Activated CD4-positive, alpha-beta T cell treated with anti-CD3 and anti-CD28 coated beads, Interleukin-10, Interleukin-2, amounts not matched to agents 100 ng/mL and 50 ng/mL, durations not matched to agents 16 hours and 8 hours (primary cell): ENCODE measurements at places on chromosomes 5 and 9.

DNA sequence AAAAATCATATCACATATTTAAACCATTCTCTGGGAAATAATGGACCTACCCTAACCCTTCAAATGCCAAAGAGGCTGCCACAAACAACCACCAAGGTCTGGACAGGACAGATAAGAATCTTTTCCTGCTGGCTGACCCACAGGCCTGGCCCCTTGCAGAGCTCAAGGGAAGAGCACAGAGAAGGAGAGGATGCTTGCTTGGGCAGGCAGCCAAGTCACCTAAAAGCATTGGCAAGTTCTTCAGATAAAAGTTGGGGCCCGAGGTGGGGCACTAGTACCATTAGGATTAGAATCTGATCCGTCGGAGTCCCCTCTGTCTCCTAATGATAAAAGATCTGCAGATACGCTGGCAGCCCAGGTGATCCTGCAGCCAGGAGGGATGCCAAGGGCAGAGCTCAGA lies 176.6 kb downstream of the GABBR2 start:
- no peak for DNase-seq

DNA sequence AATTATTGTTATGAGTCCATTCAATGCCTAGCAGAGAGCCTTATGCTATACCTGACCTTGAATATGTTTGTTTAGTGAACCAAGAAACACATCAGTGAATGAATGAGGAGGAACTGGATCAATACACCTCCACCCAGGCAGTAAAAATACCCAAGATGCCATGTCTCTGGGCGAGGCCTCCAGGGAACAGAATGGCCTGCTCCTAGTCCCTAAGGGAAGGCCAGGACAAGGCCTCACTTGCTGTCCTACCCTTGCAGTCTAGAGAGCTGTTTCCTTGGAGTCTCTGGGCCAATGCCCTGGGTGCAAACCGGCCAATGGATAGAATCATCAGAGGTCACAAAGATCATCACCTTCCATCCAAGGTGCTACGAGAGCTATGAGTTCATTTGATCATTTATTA lies 26.1 kb downstream of the TNIP1 start:
- DNase-seq: no peak

DNA sequence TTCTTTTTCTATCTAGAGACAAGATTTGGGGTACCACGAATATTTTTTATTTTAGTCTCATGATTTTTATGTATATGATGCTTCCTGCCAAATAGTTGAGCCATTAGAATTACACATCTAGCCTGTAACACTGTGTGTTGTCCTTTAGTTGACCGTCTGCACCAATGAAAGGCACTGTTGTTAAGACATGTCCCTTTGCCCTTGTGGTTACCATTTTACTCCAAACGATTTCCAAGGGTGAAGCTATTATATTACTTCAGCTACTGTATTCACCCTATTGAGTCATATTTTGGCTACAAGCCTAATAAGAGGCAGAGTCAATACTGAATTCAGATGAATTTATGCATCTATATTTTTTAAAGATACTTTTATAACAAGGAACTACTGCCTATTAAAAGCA lies 207.6 kb downstream of the CETN3 start:
- no peak for DNase-seq

- DNase-seq: no peak
These were observed 50.9 kb upstream of the SUSD3 start for GRCh38 chr9:93007529-93008058.

DNA sequence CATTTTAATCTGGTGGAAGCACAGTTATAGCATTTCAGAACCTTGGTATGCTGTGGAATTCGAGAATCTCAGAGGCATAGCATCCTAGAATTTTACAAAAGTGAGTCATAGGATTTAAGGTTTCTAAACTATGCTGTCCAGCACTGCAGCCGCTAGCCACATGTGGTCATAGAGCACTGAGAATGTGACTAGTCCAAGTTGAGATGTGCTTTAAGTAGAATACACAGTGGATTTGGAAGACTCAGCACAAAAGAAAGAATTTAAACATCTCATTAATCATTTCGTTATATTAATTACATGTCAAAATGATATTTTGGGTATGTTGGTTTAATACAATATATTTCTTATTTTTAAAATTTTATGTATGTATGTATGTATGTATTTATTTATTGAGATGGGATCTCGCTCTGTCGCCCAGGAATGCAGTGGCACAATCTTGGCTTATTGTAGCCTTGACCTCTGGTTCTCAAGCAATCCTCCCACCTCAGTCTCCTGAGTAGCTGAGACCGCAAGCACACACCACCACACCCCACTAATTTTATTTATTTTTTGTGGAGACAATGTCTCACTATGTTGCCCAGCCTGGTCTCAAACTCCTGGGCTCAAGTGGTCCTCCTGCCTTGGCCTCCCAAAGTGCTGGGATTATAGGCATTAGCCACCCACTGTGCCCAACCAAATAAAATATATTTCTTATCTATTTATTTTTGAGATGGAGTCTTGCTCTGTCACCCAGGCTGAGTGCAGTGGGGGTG lies 20.4 kb upstream of the RPS14 start:
- no peak for DNase-seq

DNA sequence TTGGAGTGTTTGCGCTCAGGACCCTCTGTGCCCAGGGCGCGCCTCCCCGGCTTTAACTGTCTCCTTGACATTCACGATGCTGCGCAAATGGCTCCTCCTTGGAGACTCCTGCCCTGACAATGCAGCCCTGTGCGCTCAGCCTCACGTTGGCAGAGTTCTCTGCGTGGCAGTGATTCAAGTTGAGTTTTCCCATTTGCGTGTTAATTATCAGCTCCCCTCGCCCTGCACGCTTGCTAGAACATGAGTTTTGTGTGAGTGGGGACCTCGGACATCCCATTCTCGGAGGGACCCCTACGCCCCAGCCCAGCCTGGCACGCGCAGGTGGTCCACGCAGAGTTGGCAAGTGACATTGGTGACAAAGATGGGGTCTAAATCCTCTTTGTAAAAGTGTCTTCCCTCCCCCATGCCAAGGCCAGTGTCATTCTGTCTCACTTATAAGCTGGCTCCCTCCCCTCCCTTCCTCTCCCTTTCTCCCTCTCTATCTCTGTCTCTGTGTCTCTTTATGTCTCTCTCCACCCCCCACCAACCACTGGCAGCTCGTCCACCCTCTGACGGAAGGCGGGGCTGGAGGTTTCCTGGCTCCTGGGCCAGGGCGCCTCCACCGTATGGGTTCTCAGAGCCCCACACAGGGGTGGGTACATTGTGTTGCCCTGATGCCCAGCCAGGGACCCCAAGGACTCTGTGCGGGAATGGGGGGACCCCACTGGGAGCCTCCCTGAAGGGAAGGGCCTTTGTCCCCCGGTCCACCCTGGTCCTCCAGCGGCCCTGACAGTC lies 169.3 kb downstream of the OLFM1 start:
- no peak for DNase-seq

- DNase-seq: no peak
These were observed 120.1 kb upstream of the SLC30A5 start for GRCh38 chr5:68973696-68974095.

- DNase-seq: peak; percentile 7
These were observed 711 bp downstream of the PGGT1B start for GRCh38 chr5:115262011-115262320.

DNA sequence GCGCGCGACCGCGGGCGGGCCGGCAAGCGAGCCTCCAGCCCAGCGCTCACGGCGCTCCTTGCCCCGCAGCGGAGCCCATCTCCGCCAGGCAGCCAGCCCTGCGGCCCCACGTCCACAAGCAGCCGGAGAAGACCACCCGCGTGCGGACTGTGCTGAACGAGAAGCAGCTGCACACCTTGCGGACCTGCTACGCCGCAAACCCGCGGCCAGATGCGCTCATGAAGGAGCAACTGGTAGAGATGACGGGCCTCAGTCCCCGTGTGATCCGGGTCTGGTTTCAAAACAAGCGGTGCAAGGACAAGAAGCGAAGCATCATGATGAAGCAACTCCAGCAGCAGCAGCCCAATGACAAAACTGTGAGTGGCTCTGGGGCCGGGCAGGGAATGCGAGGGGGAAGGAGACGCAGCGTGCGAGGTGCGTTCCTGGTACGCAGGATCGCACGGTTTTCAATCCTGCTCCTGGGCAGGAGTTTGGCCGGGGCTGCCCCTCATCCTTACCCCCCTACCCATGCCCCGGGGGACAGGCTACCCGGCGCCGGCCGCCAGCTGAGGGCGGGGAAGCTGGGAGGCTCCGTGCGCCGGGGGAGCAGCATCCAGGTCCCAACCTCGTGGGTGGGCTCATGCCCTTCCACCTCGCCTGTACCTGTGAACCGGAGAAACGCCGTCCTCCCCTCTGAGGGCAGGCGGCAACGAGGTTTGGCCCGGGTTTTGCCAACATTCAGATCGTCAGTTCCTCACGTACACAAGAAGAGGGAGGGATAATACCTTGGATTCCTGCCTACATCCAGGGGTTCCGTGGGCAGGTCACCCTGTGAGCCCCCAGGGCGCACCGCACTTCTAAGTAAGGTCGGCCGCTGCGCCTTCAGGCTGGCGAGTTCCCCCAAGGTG lies 6.6 kb downstream of the ISL1 start:
- no peak for DNase-seq

GRCh38 chr5:110956913-110957813 lies 114.3 kb upstream of the TSLP start:
- no peak for DNase-seq

DNA sequence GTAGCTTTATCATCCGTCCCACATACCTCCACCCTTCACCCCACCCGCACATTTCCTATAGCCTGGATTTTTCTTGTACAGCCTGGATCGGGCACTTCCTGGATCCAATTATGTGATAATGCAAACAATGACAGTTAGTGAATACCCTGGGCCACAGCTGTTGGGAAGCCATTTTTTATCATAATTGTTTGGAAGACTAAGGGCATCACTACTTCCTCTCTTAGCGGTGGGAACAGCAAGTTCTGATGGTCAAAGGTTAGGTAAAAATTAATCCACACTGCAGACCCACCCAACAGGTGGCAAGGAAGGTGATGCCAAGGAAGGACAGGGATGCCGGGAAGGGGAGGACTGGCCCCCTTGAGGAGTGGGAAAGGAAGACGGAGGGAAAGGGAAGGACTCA lies 183.7 kb downstream of the SAXO1 start:
- DNase-seq: no peak

GRCh38 chr9:99213197-99213596 lies 8.5 kb downstream of the ALG2 start:
- no peak for DNase-seq

DNA sequence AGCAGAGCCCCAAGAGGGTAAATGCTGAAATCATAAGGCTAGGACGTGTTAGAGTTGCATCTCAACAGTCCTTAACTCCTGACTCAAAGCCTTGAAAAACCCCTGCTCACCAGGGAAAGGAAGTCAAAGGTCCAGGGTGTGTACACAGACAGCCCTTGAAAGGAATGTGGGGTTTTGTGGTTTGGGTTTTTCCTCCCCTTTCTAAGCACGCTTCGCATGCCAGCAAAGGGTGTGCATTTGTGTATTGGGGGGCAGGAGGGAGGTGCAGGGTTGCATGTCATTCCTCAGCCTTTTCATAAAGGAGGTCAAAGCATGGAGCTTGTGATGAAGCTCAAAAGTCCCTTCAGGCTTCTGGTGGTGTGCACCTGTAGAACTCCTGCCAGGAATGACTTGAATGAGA lies 17.3 kb upstream of the XPA start:
- DNase-seq: no peak

- DNase-seq: no peak
These were observed 319.0 kb upstream of the PTGER4 start for GRCh38 chr5:40360685-40361084.

GRCh38 chr5:43195670-43196265 lies 3.7 kb downstream of the NIM1K start:
- no peak for DNase-seq

DNA sequence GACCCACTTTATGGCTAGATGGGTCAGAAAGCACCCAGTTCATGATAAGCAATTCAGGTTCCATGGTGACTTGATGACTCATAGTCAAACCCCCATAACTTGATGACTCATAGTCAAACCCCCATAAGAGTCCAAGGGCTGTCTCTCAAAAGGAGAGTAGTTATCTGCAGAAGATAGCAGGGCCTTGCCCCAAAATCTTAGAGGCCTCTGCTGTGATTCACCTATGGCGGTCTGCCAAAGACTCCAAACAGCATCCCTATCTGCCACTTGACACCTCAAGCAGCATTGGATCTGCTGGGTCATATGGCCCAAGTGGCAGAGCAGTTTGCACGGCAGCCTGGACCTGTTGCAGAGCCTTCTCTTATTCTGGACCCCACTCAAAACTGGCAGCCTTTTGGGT lies 395.2 kb upstream of the KIF2A start:
- DNase-seq: peak; percentile 45

GRCh38 chr9:6014670-6015270 lies 654 bp downstream of the RANBP6 start:
- peak; percentile 84 for DNase-seq

DNA sequence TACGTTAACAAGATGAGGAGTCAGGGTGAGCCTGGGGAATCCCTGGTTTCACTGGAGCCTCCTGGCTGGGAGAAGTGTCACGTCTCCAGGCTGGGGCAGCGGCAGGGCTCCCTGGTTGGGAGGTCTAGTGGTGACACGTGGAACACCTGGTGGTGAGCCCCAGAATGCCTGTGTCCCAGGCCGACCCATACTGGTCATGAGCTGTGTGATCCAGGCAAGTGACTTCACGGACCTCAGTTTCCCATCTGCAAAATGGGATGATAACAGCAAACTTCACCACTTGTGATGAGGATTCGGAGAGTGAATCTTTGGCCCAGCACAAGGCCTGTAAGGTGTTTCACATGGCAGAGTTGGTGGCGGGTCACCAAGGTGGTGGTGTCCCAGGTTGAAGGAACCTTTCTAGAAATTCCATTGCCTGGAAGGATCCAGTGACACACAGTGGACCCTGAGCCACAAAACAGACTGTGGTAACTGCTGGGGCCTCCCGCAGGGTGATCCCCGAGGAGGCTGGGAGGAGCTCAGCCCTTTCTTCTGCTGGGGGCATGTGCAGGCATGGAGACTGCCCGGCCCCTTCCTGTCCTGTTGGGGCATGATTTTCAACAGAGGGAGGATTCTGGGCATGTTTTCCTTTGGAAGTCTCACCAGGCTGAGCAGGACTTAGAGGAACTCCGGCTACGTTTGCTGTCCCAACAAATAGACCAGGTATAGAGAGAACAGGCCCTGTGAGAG lies 153.9 kb upstream of the IER5L start:
- DNase-seq: no peak

DNA sequence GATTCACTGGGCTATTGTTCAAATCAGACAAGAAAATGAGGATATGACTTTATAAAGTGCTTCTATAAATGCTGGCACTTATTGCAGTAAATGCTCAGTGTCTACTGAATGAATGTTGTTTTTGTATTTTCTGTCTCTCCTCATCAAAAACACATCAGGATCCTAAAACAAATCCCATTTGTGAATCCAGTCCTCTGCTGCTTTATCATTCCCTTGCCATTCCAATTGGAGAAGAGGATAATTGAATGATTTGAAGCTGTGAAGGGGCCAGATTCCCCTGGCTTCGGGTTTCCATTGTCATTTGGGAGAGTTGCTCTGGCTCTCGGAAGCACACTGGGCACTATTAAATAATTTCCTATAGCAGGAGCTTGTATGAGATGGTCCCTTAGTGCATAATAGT lies 666.8 kb downstream of the ACTL7B start:
- no peak for DNase-seq

- no peak for DNase-seq
These were observed 314.3 kb upstream of the CHD1 start for GRCh38 chr5:99243111-99243510.
